ENCODE measurements at places on chromosomes 7 and 10. TPM values are rescaled to one million over a fixed set of nuclear protein-coding genes. Genes with fewer than 3 reads are reported as not detected.
A peak's percentile ranks its signal among the peaks of the same experiment; 100 is the strongest.

DNA sequence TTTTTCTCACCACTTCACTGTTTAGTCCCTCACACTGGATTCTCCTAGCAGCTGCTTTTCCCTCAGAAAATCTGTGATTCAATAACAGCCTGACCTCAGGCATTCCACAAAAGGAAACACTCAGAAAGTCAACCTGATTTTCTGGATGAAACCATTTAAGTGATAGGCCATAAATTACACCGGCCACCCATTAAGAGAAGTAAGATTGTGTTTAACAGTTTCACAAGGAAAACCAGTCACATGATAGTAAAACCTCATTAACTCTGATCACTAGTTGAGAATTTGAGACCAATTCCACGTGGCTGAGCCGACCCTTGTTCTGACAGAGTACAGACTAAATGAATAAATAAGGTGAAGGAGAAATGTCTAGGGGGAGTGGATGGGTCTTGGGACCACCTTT, 7.7 kb downstream of the GRM8 start:
- no peak for DNase-seq

DNA sequence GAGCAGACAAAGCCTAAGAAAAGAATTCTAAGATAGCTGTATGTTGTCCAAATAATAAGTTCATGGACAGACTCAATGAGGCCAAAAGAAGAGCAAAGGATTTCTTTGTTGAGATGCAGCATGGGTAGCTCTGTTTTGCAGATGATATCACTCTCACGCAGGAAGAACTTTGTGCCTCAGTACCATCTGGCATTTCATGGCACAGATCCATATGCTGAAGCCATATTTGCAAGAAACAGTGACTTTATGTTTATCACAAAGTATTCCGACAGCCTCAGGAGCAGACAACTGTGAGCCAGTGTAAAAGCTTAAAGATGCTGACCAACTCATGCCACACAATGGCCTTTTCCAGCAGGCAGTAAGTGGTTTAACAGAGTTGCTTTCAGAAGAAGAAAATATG, 45.5 kb upstream of the RNF148 start:
- DNase-seq = no peak

DNA sequence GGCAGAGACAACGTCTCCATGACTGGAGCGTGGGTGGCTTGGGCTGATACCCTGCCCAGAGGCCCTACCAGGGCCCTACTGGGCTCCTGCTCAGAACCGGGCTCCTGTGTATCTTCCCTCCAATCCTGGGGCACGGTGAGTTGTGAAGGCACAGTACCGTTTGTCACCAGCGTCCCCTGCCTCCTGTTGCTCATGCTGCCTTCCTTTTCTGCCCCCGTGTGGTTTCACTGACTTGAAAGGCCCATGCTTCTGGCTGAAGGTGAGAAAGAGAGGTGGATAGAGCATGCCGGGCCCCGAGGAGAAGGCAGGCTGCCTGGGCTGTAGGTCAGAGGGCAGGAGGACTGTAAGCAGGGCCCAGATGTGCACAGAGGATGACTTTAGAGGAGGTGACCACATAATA, 9.1 kb upstream of the DMBT1 start:
- no peak for DNase-seq

GRCh38 chr10:1287487-1287886, 231.3 kb downstream of the WDR37 start:
- no peak for DNase-seq

- no peak for DNase-seq
Measured at GRCh38 chr7:2496375-2496774, 20.2 kb upstream of the GRIFIN start.

DNA sequence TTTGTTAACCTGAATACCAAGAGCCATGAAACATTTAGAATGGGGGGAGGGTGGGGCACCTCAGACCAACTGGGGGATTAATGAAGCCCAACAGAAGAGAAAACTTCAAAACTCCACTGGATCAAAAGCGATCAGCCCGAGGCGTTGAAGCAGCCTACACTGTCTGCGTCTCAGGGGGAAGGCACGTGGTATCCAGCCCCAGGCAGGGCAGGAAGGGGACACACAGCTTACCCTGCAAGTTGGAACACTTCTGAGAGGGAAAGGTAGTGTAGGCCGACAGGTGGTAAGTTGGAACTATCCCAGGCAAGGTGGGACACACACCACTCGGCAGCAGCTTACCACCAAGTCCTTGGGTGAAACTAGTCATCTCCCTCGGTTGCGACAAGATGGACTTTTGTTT, 102.9 kb downstream of the TAX1BP1 start:
- DNase-seq = no peak

DNA sequence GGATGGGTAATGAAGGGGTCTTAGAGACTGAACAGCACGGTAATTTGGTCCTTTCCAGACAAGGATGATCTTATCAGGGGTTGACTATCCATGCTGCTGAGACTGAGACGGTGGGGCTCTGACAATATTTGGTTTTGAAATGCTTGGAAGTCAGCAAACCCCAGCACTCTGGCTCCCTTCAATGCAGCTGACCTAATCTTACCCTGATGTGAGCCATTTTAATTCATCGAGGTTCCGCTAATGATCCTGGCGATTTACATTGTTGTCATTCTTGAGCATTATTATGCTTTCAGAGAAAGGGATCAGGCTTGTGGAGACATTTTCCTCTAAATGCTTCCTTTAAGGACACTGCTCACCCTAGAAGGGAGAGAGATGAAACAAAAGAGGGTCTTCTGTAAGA, 114.6 kb upstream of the BMPER start:
- no peak for DNase-seq

- peak; percentile 50 for DNase-seq
Measured at GRCh38 chr10:25059990-25060389, 43.6 kb downstream of the THNSL1 start.

DNA sequence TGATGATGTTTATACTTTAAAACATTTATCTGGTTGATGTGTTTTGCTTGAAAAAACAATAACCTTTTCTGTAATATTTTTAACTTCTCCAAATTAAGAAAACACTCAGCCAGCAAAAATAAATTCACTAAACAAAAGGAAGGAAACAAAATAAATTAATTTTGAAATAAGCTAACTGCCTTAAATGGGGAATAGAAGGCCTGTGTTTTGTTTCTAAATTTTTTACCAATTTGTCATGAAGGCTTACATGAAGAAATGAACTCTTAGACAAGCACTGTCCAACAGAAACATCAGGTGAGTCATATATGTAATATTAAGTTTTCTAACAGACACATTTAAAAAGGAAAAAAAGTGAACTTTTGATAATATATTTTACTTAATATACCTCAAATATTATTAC, 68.5 kb downstream of the LRRN3 start:
- no peak for DNase-seq

The PDE1C gene
- total RNA-seq = 2.9 TPM

GRCh38 chr7:34823650-34824258, 165.7 kb downstream of the NPSR1 start:
- peak; percentile 45 for DNase-seq

DNA sequence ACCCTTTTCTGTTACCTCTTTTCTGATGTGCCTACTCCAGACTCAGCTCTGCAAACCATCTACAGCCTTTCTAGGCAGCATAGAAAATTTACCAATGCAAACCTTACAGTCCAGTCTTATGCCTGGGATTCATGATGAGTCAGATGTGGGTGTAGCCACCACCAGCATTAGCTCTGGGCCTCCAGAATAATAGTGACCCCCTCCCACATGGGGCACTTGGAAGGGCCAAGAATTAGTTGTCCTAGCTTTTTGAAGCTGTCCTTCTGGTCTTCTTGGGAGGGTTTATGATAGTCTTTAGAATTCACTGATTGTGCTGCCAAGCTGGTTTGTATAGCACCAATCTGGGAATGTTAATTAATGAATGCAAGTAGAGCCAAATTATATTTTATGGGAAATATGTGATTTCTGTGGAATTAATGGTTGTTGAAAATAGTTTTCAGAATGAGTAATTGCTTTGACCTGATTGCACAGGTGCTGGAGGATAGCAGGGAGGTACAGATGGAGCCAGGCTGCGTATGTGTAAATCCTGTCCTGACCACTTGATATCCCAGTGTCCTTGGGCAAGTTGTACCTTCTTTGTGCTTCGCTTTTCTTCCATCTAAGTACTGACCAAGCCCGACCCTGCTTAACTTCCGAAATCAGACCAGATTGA, 94.8 kb downstream of the CPED1 start:
- peak; percentile 37 for DNase-seq

The MOSPD3 gene
- 24.4 TPM for total RNA-seq

The C10orf53 gene
- not detected for total RNA-seq

The CFAP43 gene
- total RNA-seq = not detected

- DNase-seq = no peak
Measured at GRCh38 chr10:22611425-22612115, 102.8 kb downstream of the PIP4K2A start.

DNA sequence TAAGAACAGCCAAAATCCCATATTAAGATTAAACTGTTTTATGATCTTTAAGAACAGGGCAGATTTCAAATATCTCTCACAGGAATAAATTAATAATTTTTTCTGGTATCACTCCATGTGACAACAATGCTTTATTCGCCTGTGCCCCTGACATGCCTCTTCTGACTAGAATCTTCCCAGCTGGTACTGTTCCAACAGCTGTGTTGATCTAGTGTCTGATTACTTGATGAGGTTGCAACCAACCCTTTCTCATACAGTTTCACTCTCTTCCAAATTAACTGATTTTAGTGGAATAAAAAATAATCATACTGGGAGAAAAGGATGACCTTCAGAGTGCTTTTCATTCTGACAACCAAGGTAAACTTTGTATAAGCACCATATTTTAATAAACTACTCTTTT, 151.9 kb downstream of the CHRM2 start:
- DNase-seq = no peak

The ZMYND11 gene
- 50.9 TPM for total RNA-seq

The MUC12 gene
- not detected for total RNA-seq

DNA sequence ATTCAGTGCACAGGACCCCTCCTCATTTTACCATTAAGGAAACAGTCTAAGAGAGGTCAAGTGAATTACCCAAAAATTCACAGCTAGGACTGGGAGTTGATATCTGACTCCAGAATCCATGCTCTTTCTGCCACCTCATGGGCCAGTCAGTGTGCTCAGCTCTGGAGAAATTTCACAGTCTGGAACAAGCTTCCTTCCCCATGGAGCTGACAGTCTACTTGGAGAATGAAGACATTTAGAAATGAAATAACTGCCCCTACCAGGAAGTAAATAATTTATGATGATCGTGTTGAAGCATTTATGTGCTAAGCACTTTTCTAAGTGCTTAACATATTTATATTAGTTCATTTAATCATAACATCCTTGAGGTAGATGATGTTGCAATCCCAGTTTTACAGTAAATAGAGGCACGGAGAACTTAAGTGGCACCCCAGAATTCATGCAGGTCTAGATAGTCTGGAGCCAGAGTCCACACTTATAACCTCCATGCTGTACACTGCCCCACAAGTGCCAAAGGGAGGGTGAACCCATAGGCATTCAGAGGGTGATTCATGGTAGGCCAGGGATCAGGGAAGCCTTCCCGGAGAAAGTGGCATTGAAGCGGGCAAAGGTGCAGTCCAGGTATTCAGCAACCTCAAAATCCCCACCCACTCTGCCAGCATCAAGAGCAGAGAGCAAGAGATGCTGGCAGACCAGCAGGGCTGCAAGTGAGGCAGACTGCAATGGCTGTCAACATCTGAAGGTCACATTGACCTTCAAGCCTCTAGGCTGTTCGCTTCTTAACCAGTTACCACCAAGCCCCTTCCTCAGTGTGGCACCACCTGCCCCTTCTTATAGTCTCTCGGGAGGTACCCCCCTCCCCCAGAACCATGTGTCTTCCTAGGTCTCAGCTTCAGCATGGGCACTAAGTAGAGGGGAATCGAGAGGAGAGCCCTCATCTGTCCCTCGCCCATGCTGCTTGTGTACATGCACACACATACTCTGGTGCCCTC, 38.4 kb upstream of the LRRC4 start:
- no peak for DNase-seq

GRCh38 chr10:98030991-98031431, 590 bp upstream of the CRTAC1 start:
- DNase-seq = no peak

DNA sequence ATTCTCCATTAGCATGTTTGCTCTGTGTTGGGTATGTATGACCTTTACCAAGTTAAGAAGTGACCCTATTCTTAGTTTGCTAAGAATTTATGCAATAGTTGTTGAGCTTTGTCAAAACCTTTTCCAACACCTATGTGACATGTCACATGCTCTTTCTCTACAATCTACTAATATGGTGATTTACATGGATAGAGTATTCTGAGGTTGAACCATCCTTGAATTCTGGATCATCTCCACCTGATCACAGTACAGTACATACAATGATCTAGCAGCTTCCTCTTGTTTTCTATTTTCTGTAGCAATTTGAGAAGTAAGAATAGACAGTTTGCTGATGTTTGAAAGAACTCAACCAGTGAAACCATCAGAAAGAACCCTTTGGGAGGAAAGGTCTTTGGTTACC, 101.2 kb upstream of the PDGFA start:
- no peak for DNase-seq

GRCh38 chr7:95723583-95724180, 48.7 kb upstream of the DYNC1I1 start:
- peak; percentile 76 for DNase-seq

GRCh38 chr10:92181575-92181974, 109.3 kb downstream of the CPEB3 start:
- peak; percentile 58 for DNase-seq

- no peak for DNase-seq
Measured at GRCh38 chr7:3510101-3511020, 209.3 kb downstream of the SDK1 start.

DNA sequence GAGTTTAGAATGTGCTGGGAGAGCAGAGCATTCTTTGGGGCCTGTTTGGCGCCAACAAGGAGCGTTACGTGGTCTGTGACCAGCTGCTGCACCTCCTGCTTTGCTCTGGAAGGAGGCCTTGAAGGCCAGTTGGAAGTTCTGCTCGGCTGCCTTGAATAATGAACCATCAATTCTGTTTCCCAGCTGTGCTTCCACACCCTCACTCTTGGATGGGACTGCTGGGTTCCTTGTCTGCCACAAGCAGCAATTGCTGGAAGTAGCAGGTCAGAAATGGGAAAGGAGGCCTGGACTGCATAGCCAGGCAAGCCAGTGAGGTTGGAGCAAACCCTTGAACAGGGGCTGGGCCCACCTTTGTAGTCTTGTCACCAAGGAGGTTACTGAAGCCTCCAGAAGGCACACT, 86.6 kb upstream of the INSYN2A start:
- no peak for DNase-seq

The STK17A gene
- total RNA-seq = 53.9 TPM

- DNase-seq = no peak
Measured at GRCh38 chr7:30048582-30048981, 20.4 kb downstream of the PLEKHA8 start.

GRCh38 chr10:4506095-4506494, 319.9 kb upstream of the AKR1E2 start:
- DNase-seq = peak; percentile 54

GRCh38 chr7:49852619-49853462, 79.4 kb downstream of the VWC2 start:
- DNase-seq = no peak

The ENO4 gene
- total RNA-seq = not detected

DNA sequence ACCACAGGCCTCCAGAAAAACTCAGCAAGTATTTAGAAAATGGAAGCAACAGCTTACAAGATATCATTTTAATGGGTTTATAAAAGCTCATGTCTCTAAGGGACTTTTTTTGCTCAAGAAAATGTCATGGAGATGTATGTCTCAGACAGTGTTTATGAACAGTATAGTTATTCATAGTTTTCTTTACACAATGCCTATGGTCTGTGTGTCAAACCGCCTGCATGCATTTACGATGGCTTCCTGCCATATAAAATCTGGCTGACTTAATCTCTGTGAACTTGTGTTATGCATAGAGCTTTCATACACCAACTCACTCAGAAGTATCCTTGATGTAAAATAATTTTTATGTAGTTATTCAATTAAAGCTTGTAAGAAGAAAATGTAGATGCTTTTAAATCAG, 1314.2 kb upstream of the LRRTM3 start:
- DNase-seq = no peak

The CABCOCO1 gene
- 0.51 TPM for total RNA-seq
